Stimulated activated CD8-positive, alpha-beta memory T cell treated with anti-CD3 and anti-CD28 coated beads, Interleukin-4, amount 100 ng/mL, for 1 hour (primary cell): ENCODE measurements at places on chromosomes 7 and 10.

DNA sequence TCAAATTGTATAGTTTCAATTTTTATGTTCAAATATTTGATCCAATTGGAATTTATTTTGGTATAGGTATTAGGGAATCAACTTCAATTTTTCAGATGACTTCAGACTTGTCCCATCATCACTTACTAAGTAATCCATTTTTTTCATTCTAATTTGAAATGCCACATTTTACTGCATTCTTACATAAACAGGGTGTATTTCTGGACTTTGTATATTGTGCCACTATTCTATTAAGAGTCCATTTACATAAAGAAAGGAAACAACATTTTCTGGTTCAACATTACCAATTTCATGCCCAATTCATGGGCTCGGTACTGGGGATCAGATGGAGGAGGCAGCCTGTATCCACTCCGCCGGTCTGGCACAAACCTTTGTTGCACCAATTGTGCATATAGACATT, 15.8 kb downstream of the ECD start:
- no peak for DNase-seq

GRCh38 chr7:55591282-55591931, 19.1 kb upstream of the VOPP1 start:
- no peak for DNase-seq

DNA sequence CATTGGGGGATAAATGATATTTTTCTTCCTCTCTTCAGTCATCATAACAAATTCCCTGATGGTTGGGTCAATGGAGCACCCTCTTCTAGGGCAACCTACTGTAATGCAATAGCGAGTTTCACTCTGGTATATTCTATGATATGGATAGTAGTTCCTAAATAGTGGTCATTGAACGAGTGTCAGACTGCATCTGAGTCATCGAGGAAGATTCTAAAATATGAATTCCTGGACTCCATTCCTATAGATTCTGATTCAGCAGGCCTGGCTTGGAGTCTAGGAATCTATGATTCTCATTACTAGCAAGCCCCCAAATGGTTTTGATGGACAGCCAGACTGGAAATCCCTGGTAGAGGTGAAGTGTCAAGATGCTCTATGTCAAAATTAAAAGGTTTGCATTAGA, 254.5 kb downstream of the BUB3 start:
- no peak for DNase-seq

GRCh38 chr7:28311670-28312069, 100.6 kb upstream of the CREB5 start:
- no peak for DNase-seq

DNA sequence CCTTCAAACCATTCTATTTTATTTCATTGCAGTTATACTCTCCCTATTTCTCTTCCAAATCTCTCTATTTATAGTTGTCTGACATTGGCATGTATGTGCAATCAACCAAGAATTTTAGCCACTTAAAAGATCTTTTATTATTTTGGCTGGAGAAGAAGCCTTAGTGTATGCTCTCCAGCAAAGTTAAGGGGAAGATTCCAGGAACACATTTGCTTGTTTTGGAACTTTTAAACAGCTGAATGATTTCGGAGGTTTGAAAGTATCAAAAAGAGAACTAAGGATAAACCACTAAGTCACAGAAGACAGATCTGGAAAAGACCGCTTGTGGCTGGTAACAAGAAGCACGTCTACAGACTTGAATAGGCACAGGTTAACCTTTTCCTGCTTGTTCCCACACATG, 182.2 kb upstream of the FZD1 start:
- DNase-seq, result no peak

DNA sequence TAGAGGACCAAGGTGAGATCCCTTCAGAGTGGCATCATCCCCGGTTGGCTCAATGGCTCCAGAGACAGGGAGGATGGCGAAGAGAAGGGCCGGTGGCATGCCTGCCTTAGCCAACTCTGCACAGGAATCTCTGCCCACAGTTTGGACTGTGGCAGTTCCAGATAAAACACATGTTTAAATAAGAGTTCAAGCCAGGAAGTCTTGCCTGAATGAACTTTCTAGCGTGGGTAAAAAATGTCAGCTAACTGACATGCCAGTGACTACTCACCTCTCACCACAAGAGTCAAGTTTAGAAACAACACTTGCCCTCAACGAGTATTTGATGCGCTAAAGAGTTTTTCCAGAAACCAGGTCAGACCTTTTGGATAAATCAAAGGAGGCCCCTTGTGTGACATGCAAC, 3.0 kb downstream of the NOD1 start:
- DNase-seq, result no peak

- DNase-seq, result no peak
These were observed 21.6 kb upstream of the PRPS1L1 start for GRCh38 chr7:18049262-18049661.

- no peak for DNase-seq
These were observed 200.6 kb downstream of the CHCHD3 start for GRCh38 chr7:132881317-132881716.

- DNase-seq, result no peak
These were observed 133.4 kb upstream of the CSTF2T start for GRCh38 chr10:51832652-51833383.

GRCh38 chr10:54666192-54666591, 134.8 kb downstream of the PCDH15 start:
- no peak for DNase-seq

DNA sequence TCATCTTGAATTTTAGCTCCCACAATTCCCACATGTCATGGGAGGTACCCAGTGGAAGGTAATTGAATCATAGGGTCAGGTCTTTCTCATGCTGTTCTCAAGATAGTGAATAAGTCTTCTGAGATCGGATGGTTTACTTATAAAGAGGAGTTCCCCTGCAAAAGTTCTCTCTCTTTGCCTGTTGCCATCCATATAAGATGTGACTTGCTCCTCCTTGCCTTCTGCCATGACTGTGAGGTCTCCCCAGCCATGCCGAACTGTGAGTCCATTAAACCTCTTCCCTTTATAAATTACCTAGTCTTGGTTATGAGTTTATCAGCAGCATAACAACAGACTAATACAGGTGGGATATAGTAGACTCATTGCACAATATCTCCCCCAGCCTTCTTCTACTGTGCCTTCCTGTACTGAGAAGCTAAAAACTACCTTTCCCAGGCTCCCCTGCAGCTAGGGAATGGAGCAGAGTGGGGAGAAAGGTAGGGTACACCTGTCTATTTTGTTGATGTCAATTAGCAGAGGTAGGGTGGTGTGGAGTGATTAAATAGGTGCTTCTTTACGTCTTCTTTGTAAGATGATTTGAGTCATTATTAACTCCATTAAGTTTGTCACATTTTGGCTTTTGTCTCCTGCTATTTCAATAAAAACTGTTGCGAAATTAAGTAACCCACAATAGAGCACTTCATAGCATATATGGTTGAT, 48.2 kb upstream of the EBLN1 start:
- DNase-seq, result no peak

DNA sequence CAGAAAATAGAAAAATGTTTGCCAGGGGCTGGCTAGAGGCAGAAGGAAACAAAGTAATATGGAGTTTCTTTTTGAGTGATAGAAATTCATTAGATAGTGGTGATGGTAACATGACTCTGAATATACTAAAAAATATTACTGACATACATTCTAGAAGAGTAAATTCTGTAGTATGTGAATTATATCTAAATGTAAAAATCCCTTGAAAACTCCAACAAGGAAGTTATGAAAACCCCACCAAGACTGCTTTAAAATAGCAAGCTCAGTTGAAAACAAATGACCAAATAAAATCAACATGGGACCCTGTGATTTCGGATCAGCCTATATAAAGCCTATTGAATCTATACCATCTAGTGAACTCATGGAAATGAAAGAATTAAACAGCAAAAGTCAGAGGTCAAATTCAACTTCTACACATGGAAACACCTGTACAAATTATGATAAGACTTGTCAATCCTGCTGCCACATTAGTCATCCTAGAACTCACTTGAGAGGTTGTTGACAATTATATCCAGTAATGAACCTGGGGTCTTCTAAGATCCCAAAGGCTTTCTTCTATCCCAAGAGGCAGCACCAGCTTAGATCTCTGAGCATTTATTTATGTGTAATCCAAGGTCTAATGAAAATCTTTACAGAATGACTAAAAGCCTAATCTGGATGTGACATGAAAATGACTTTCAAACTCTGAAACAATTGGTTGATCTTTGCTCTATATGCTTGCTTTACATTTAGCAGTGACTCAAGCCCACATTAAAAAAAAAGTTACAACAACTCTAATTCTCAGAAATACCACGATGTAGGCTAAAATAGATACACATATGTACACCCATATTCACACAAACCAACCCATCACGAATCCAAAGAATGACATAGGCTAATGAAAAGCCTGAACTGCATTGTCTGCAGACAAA, 59.3 kb downstream of the OSBPL3 start:
- DNase-seq, result no peak

- DNase-seq, result no peak
These were observed 143.3 kb downstream of the KCNMA1 start for GRCh38 chr10:77494327-77494726.

DNA sequence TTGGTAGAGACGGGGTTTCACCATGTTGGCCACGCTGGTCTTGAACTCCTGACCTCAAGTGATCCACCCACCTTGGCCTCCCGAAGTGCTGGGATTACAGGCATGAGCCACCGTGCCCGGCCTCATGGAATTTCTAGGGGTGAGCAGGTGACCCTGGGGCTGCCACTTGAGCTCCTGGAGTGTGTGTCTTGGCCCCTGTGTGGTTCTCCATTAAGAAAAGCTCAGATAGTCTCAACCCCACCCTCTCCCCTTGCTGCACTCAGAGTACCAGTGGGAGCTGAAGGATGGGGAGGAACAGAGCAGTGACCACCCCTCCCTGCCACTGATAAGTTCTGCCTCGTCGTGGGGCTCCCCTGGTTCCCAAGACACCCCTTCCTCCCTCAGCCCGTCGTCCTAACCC, 45.3 kb downstream of the RCC1L start:
- no peak for DNase-seq

DNA sequence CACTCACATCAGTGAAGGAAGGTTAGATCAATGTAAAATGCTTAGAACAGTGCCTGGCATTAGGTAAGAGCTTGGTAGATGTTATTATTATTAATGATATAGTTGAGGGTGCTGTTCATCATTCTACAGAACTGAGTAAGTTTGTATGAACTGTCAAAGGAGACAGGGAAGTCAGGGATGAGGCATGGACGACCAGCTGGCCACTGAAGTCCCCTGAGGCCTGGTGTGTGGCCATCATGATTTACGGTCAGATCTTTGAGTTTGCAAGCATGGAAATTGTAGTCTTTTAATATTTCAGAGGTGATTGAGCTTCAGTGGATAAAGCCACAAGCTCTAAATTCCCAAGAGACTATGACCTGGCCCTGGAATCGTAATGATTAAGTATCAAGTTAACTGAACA, 6.9 kb downstream of the ARMC3 start:
- DNase-seq, result no peak

GRCh38 chr7:155344270-155344617, 46.6 kb downstream of the INSIG1 start:
- DNase-seq, result no peak

DNA sequence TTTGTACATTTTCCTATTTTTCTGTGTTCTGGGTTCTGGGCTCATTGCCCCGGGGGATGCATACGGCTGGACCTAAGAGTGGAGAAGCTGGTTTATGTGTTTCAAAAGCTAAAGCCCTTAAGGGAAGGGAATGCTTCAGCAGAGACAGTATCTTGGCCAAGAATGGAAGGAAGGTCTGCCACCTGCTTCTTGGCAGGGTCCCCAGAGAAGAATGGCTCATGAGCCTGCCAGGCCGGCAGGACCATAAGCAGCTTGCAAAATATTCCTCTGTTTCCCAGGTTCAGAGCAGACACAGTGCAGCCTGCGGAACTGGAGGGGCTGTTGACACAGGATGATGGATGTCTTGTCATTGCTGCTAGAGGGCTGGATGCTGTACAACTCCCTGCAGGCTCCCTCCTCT, 7.8 kb upstream of the ABHD11 start:
- DNase-seq, result no peak

- no peak for DNase-seq
These were observed 32.2 kb downstream of the PLXDC2 start for GRCh38 chr10:19848226-19848985.

GRCh38 chr10:18532881-18533535, 118.4 kb downstream of the NSUN6 start:
- no peak for DNase-seq

DNA sequence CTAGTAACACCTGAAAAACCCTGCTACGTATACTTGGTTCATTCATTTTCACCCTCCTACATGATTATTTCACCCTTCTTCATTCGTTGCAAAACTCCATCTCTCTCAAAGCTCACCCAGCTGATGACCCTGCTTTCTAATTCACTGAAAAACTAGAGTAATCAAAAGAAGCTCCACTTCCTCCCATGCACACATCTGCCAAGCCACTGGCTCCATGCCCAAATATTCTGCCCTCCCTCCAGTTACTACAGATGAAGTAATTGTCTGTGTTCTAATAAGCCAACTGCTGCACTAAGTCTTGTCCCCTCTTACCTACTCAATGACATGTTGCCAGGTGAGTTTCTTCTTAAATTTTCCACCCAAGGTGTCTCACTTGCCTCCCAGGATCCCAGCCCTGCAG, 96.9 kb upstream of the CCDC71L start:
- DNase-seq, result no peak

- no peak for DNase-seq
These were observed 269.0 kb downstream of the DIP2C start for GRCh38 chr10:420154-421121.

GRCh38 chr7:134141868-134142264, 14.7 kb downstream of the LRGUK start:
- DNase-seq, result no peak

- no peak for DNase-seq
These were observed 11.8 kb downstream of the UROS start for GRCh38 chr10:125811251-125811650.

DNA sequence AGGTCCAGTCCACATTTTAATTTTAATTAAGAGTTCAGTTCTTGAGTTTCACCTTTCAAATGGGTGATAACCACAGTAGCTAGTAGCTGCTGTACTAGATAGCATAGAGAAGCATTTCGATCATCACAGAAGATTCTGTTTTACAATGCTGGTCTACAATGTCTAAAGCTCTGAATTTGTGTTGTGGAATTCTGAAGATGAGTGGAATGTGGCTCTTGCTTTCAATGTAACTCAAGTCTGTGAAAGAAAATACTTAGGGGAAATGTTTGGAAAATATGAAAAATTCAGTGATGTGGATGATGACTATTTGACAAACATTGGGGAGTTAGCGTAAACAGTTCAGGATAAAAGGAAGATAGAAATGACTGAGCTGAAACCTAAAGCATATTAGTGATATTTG, 139.4 kb downstream of the GNAT3 start:
- DNase-seq, result no peak

GRCh38 chr7:111681242-111681641, 119.0 kb upstream of the IMMP2L start:
- no peak for DNase-seq

- DNase-seq, result no peak
These were observed 636.7 kb upstream of the SEMA3D start for GRCh38 chr7:85823396-85824080.
